ENCODE measurements at places on chromosomes 4 and X.

DNA sequence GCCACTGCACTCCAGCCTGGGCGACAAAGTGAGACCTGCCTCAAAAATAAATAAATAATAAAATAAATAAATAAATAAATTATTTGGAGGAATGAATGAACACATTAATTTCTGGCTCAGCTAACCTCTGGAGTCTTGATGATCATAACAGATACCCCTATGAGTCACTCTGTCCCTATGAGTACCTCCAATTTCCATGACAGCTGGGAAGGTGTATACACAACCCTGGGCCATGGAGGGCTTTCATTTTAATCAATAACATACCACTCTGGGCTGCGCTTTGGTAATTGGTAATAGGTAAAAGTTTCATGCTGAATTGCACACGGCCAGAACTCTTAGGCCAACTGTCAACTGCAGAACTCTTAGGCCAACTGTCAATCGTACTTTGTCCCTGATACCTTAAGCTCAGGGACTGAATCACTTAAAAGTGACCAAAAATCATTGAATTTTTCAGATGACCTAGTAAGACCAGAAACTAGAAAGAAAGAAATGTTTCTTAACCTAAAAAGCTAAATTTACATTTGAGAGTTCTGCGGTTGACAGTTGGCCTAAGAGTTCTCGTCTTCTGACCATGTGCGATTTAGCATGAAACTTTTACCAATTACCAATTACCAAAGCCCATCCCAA is 112.4 kb downstream of the ATP11C start:
- DNase-seq: no peak

DNA sequence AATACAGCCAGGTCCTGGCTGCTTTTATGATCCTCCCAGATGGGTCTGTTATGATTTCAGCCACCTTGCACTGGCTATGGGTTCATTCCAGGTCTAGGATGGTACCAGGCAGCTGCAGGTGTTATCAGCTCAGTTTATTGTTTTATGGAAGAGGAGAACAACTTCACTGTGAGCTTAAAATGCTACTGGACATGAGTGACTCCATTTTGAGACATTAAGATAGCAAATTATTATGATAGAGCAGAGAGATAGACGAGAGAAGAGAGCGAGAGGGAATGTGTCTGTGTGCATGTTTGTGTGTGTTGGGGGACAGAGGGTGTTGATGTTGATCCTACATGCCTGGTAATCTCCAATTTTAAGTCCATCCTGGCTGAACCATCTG is 820.2 kb downstream of the FSTL5 start:
- DNase-seq: no peak

DNA sequence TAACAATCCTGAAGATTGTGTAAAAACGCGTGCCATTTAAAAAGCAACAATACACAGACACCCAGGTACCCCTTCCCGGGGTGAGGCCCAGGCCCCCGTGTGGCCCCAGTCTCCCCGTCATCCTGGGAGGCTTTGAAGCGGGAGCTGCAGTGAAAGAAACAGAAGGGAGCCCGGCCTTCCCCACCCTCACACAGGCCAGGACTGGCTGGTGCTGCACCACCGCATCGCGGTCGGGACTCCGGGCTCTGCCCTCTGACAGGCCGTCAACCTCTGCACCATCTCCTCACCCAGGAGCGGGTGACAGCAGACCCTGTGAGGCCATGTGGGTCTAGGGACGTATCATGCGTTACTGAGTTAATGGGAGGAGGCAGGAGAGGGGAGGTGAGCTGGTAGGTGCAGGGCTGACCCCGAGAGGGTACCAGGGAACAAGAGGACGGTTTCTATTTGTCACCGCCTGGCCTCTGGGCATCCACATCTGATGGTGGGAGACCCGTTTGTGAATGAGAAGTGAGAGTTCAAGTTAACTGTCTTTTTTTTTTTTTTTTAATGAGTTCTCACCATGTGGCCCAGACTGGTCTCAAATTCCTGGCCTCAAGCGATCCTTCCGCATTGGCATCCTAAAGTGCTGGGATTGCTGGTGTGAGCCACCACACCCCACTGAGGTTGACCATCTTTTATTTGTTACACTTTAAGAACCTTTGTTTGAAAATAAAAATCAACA is 27.3 kb downstream of the PIGG start:
- no peak for DNase-seq

DNA sequence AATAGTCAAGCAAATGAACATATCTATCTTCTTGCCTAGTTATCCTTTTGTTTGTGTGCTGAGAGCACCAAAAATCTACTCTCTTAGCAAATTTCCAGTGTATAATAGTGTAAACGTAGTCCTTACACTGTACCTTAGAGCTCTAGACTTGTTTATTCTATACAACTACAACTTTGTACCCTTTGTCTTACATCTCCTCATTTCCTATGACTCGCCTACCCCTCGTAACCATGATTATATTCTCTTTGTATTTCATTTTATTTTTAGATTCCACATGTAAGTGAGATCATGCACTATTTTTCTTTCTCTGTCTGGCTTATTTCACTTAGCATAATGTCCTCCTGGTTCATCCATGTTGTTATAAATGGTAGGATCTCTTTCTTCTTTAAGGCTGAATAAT is 37.6 kb downstream of the MAGEB5 start:
- no peak for DNase-seq

DNA sequence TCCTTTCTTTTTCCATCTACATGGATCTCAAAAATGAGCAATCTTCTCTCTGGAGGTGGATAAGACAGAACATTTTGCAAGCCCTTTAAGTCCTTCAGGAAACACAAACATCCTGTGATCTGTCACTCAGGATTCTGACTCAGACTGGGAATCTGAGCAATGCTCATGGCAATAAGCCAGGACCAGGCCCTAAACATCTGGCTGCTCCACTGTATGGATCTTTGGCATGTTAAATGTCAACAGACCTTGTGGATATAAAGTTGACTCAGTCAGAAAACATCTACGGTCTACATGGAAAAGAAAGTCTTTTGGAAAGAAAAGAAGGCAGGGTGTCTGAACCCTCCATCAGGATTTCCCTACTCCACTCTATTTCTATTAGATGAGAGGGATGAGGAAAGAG is 17.8 kb upstream of the CHIC2 start:
- DNase-seq: no peak

GRCh38 chr4:62822306-62822705 is 1586.9 kb downstream of the TECRL start:
- DNase-seq: no peak

- DNase-seq: no peak
Observed at GRCh38 chr4:4542774-4543485, 1.1 kb upstream of the STX18 start.

GRCh38 chrX:129359269-129359668 is 164.0 kb downstream of the SMARCA1 start:
- DNase-seq: no peak

- DNase-seq: no peak
Observed at GRCh38 chrX:1925053-1925481, 310.2 kb downstream of the ASMT start.

DNA sequence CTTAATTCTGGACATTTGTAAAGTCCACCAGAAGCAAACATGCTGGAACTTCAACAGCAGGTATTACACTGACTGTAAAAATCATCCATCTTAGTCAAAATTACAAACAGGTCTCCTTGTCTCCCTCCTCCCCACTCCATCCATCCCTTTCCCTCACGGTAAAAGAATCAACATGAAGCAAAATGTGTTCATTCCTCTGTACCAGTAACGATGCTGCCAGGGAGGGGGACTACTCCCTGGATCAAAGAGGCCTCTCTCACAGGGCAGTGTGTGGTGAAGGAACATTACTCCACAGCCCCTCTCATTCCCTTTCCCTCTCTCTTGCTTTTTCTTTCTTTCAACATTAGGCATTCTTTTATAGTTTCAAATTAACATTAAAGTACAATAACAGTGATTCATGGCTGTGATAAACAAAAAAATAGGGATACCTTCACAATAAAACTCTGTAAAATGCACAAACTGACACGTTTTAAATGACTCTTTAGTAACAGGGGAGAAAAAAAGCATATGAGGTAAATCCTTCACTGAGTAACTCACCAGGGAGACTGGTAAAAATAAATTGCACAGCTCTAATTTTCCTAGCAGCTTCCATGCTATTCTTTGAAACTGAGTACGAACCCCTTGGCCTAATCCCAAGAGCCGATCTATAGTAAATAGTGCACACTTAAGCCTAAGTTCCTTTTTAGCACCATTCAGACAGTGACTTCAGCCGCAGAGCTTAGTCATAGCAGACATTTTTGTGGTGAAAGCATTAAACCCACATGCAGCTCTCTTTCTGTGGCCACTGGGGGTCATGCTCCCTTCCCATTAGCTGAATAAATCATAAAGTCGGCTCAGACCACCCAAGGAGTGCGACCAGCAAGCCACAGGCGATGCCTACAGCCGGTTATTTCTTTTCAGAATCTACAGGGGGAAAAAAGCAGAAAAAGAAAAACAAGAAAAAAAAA is 215.6 kb upstream of the GYPA start:
- no peak for DNase-seq

GRCh38 chr4:4787421-4787820 is 72.0 kb upstream of the MSX1 start:
- no peak for DNase-seq

DNA sequence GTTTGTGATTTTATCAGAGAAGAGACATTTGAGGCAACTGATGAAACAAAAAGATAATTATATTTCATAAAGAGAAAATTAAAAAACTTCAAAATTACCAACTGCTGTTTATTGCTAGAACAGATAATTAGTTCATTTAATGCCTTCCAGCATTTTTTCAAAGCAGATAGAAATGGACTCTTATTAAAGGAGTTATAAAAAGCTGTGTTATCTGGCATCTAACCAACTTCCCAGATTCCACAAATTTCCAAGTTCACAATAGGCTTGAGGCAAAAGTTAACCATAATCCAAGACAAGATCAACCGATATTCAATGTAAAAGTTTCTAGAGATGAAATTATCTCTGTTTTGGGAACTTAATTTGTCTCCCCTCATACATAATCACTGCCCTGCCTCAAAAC is 152.4 kb downstream of the TSPAN5 start:
- no peak for DNase-seq

DNA sequence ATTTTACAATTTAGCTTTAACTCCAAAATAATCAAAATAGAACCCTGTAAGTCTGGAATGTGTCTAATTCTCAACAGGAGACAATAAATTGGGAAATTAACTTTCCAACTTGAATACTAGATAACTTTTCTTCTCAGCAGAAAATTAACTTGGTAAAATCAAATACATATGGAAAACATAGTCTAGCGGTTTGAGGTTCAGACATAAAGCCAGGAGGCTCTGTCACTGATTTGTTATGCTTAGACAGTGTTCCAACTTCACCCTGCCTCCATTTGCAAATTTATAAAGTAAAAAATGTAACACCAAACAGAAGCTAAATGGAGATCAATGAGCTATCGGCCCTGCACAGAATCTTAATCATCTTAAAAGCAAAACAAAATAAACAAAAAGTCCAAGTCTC is 46.3 kb downstream of the TBCK start:
- DNase-seq: no peak

- DNase-seq: no peak
Observed at GRCh38 chr4:168569066-168569930, 72.4 kb downstream of the PALLD start.

- DNase-seq: no peak
Observed at GRCh38 chr4:62003695-62004094, 803.6 kb downstream of the ADGRL3 start.

DNA sequence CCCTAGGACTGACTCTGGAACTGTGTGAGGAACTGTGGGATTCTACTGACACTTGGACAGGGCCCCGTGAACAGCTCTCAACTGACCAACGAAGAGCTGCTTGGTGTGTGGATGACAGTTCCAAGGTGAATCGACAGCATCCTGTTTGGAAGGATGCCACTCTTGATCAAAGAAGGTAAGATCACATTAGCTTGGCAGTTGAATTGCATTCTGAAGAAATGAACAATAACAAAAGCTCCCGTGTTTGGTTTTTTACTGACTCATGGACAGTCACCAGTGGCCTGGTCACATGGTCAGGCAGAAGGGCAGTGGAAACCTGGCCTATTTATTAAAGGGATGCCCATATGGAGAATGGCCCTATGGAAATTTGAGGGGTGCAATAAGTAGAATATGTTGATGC is 33.1 kb upstream of the GPR34 start:
- no peak for DNase-seq

Measured in NCI-H1930 (cell line).